CD4-positive, alpha-beta T cell treated with Interferon gamma for 1 hour (primary cell): ENCODE measurements at places on chromosomes 6 and 20.
A peak's percentile ranks its signal among the peaks of the same experiment; 100 is the strongest.

GRCh38 chr20:13708234-13708633, 69.5 kb upstream of the TASP1 start:
- no peak for DNase-seq

DNA sequence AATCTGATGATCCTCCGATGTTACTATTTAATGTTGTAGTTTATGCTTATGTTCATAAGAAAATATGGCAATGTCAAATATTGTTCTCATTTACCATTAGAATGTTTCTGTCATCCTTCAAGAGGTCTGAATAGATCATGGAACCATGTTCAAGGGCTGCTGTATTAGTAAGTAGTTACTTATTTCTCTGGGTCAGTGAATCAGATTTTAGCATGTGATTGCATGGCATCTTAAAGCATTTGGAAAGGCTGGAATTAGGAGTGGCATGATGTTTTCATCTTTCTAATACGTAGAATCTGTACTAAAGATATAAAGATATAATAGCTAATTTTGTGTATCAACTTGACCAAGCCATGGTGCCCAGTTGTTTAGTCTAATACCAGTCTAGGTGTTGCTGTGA, 40.5 kb upstream of the NKX2-4 start:
- DNase-seq, result no peak

- no peak for DNase-seq
These were observed 70.2 kb upstream of the CCDC167 start for GRCh38 chr6:37569743-37570481.

- no peak for DNase-seq
These were observed 15.8 kb downstream of the IL22RA2 start for GRCh38 chr6:137157601-137158000.

DNA sequence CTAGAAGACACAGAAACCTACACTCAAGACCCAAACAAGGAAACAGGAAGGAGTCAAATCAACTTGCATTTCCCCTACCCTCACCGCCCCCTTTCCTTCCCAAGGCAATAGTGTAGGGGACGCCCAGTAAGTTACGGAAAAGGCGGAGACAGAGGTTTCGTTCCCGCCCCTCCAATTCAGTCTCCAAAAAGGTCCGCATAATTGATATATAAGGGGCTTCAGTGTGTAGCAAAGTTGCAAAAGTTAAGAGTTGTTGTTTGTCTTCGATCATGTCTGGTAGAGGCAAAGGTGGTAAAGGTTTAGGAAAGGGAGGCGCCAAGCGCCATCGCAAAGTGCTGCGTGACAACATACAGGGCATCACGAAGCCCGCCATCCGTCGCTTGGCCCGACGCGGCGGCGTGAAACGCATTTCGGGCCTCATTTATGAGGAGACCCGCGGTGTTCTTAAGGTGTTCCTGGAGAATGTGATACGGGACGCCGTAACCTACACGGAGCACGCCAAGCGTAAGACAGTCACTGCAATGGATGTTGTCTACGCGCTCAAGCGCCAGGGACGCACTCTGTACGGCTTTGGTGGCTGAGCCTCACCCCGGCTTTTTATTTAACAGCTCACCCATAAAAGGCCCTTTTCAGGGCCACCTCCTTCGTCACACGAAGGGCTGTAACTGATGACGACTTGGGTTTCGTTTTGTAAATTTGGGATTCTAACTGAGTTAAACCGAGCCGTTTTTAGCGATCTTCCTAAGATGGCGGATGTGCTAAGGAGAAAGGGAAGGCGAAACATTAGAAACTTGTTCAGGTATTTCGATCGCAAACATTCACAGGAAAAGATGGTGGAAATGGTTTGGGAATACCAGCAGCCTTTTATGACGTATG, 124.6 kb upstream of the BTN3A2 start:
- peak; percentile 85 for DNase-seq

DNA sequence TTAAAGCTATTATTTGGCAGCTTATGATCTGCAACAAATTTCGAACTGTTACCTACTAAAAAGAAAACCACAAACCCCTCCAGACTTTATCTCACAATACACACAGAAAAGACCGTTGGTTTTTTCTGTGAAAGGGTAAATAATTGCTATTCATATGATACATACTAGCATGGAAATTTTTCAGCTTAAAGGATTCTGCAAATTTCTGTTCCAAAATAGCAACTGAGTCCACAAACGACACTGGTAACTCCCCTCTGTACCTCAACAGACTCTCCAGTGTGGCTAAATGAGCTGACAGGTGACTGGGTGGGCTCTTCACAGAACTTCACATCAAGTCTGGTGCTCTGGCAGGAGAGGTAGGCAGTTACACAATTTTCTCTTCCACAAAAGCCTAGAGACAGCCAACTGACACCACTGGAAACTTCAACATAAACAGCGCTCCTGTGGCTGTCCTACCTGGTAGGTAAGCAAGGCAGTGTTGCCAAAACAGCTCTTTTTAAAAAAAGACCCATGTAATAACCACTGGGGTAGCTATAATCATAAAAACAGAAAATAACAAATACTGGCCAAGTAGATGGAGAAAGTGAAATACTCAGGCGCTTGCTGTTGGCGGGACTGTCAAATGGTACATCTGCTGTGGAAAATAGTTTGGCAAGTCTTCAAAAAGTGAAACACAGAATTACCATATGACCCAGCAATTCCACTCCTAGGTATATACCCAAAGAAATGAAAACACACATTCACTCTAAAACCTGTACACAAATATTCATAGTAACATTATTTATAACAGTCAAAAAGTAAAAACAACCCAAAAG, 37.8 kb downstream of the ELOVL5 start:
- no peak for DNase-seq

DNA sequence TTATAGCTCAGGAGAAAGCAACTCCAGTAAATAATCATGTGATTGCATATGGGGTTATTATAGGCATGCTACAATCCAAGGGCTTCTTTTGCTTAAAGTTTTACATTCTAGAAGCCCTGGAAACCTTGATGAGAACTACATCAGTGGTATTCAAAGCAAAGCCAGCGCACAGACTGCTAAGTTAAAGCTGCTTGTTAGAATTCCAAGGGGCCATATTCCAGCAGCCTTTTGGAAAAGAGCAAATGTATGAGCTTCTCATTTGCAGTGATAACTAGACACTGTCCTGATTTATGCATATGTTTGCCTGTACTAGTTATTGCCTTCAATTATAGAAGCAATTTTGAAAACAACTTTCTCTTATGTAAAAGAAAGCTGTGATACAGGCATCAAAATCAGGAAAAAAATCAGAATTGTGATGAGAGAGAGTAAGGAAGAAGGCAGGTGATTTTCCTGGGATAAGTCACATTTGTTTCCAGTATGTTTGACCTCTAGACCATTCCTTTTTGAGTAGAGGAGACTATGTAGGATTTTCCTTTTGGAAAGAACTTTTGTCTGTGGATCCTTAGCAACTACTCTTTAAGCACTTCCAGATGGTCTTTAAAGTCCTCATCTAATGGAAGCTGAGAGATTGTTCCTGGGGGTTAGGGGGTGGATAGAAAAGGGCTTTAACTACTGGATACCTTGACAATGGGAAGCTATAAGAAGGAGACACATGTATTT, 159.2 kb downstream of the PLCB4 start:
- no peak for DNase-seq

GRCh38 chr6:25717866-25718740, 36.4 kb upstream of the SLC17A4 start:
- DNase-seq, result no peak

DNA sequence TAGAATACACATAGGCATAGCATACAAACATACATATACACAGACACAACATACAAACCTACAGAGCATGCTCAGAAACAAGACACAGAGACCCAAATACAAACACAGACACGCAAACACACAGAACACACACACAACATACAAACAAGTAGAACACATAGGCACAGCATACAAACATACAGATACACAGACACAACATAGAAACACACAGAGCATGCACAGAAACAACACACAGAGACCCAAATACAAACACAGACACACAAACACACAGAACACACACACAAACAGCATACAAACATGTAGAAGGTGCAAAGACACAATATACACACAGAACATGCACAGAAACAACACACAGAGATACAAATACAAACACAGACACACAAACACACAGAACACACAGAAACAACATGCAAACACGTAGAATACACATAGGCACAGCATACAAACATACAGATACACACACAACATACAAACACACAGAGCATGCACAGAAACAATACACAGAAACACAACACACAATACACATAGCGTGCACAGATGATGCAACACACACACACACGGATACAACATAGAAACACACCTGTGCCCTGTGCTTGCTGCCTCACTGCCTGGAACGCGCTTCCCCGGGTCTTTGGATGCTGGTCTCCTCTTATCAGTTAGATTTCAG, 469.0 kb upstream of the CDH4 start:
- DNase-seq, result no peak

- DNase-seq, result no peak
These were observed 72.7 kb downstream of the CLIC5 start for GRCh38 chr6:45942953-45943352.

GRCh38 chr6:39695447-39695846, 29.8 kb downstream of the KIF6 start:
- no peak for DNase-seq

DNA sequence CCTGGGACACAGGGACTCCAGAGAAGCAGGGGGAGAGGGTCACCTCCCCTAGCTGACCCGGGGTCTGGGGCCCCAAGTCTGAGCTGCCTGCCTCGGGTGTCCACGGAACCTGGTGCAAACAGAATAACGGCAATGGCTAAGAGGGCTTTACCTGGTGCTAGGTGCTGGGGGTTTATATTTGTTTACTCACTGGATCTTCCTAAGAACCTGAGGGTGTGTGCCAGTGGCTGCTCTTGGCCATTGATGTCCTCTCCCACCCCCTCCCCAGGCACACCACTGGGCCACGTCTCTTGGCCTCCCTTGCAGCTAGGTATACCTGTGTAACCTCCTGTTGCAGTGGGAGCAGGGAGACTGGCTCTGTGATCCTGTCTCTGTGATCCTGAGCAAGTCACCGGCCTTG, 157.9 kb upstream of the MLN start:
- DNase-seq, result no peak

GRCh38 chr6:153957394-153957793, 81.6 kb upstream of the OPRM1 start:
- no peak for DNase-seq

- no peak for DNase-seq
These were observed 6.8 kb downstream of the SLC17A9 start for GRCh38 chr20:62959101-62959971.

GRCh38 chr6:141359953-141360352, 772.8 kb upstream of the GJE1 start:
- no peak for DNase-seq

GRCh38 chr6:46284475-46284874, 113.7 kb upstream of the ENPP5 start:
- no peak for DNase-seq

DNA sequence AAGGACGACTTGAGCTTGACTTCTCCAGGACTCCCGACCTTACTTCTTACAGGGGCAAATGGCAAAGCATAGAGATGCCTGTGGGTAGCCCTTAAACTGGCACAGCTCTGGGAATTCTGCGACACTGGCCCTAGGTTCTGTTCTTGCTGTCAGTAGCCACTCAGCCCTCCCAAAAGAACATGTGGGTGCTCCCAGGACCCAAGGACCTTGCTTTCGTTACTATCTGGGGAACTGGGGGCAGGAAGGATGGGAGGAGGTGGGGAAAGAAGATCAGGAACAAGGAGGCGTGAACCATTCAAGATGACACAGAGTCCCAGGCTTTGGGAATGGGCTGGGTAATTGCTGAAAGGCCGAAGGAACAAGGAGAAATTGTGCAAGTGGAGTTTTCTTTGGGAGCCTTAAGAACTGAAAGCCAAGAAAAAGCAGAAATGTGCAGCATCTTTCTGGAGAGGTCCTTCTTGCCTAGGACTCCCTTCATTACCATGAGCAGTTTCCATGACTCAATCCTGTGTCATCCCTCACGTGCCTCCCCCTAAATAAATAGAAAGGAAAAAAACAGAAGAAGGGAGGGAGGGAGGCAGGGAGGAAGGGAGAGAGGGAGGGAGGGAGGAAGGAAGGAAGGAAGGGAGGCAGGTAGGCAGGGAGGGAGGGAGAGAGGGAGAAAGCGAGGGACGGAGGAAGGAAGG, 284.6 kb upstream of the FOXQ1 start:
- DNase-seq, result no peak

DNA sequence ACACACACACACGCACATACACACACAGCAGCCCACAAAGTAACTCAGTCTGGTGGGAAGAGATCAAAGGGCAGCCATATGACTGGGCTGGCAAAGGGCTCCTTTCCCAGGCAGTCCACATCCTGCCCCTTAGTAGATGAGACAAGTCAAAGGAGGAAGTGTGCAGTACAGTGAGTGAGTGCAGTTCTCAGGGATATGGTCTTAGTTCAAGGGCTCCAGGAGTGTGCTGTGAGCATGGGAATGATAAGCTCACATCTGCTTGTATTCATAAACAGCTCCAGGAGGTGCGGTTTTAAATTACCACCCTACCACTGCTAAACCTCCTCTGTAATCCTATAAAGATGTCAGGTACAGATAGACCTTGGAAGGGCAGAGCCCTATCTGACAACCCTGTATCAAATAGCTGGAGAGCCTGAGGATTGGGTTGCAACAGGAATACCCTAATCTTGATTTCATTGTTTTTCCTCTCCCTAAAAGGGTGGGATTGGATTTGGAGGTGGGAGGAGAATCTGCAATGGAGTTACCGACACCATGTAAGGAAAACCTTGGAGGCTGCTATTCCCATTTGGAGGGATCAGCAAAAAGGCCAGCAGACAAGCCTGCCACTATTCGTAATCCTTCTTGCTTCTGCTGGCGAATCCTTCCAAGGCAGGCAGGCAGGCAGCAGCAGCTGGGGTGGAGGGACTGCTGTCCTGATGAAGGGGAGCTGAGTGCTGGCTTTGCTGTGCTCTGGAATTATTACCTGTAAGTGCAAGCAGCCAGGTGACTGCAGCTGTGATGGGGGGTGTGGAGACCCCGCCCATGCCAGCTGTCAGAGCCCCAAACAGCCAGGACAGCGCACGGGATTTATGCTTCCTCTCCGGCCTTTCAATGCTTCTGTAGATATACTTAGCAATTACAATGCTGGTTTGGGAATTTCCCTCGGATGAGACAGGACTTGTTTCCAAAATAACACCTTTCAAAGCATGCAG, 342.7 kb downstream of the PRL start:
- DNase-seq, result no peak

DNA sequence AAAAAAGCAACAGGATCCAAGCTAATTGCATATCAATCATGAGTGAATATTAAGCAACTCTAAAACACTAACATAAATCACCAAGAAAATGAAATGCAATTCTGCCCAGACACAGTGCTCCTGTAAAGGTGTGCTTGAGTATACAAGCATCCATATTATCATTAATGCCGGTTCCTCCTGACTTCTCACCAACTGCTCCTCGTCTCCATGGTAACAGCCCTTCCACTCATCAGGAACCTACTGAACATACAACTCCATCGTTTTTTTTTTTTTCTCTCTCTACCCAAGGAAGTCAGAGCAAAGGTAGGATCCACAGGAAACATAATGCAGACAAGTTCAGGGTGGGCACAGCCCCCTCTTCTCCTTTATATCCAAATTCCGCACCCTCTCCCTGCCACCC, 12.4 kb downstream of the GABBR1 start:
- DNase-seq, result no peak
